ENCODE measurements at places on chromosomes 3 and 15.

GRCh38 chr3:115706311-115706829, 83.1 kb downstream of the GAP43 start:
- DNase-seq = no peak

DNA sequence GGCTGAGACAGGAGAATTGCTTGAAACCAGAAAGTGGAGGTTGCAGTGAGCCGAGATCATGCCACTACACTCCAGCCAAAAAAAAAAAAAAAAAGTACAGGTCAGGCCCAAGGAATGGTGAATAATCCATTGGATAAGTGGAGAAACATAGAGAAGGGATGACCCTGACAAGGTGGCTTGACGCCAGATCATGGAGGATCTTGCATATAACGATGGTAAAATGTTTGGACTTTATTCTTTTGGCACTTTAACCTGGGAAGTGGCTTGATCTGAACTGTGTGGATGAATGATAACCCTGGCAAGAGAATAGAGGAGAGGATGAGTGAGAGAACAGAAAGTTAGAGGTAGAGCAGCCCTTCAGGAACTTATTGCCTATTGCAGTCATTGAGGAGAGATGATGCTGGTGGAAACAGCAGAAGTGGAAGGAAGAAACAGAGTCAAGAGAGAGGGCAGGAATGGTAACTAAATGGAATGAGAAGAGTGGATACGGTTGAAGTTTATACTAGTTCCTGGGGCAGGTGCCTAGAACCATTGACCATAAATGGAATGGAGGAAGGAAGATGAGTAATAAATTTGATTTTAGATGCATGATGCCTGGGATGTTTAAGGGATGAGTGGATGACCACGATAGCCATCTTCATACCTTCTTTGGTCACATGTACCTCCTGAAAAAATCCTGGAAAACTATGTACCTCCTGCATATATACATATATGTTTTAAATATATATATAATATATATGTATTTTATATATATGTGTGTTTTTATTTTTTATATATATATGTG, 57.8 kb downstream of the BLM start:
- no peak for DNase-seq

- DNase-seq = no peak
Measured at GRCh38 chr3:149654188-149654601, 3.6 kb downstream of the WWTR1 start.

DNA sequence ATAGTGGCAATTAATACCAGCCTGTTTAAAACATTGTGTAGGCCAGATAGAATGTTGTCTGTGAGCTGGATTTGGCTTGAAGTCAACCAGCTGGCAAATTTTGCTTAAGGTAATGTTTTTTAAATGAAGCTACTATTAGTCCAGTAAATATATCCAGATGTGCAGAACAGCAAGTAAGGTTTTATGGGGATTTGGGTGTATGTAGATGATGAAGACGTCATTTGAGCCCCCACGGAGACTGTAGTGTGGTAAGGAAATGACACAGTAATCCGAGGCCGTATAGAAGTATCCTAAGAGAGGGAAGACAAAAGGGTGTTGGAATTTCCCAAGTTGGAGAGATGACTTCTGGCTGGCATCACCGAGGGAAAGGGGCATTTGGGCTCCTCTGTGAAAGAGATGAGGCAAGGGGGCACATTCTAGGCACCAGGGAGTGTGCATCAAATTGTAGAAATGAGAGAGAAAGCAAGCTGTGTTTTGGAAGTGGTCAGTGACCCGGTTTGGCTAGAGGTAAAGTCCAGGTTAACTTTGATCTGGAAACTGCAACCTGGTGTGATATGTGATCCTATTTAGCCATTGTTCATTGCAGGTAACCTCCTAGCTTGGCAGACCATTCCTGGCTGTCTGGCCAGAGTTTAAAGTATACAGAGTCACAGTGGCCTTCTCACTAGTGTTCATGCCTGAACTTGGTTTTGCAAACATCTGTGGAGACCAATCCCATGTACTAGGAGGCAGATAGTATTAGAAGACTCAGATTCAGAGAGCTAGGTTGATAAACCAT, 104.2 kb downstream of the ITPR1 start:
- DNase-seq = no peak

GRCh38 chr3:98903099-98903498, 1.6 kb upstream of the DCBLD2 start:
- no peak for DNase-seq

DNA sequence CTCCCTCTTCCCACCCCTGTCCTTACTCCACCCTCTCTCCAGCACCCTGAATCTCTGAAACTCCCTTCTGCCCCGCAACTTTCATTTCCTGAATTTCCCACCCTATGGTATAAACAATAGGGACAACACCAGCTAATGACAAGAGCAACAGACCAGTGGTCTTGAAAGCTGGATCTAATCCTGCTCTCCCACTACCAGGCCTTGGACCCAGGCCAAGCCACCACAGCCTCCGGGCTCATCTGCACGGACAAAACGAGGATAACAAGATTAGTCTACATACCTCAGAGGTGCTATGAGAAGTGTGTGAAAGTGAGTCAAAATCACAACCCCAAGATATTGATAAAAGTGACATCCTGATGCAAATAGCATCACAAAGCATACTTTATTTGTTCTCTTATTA, 128.6 kb downstream of the ERC2 start:
- no peak for DNase-seq

- DNase-seq = no peak
Measured at GRCh38 chr3:70857916-70858315, 545.5 kb upstream of the MDFIC2 start.

- no peak for DNase-seq
Measured at GRCh38 chr3:23671851-23672589, 133.7 kb upstream of the UBE2E1 start.

GRCh38 chr15:28977377-28978010, 91.7 kb downstream of the APBA2 start:
- DNase-seq = no peak

- DNase-seq = no peak
Measured at GRCh38 chr3:52270252-52270754, 8.1 kb downstream of the WDR82 start.

DNA sequence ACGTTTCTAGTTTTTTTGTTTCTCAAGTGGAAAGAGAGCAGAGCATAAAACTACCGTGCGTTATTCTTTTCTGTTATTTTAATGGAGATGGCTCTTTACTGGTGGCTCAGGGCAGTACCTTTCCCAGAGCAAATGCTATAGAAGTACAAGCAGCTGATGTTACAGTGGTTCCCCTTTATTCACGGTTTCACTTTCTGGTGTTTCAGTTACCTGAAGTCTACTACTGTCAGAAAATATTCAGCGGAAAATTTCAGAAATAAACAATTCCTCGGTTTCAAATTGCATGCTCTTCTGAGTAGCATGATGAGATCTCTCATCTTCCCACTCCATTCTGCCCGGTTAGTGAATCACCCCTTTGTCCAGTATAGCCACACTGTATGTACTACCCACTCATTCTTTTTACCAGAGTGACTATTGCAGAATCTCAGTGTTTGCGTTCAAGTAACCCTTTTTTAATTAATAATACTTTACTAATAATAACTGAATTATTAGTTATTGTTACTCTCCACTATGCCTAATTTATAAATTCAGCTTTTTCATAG, 597.5 kb upstream of the ROBO2 start:
- DNase-seq = no peak

- DNase-seq = no peak
Measured at GRCh38 chr15:100020614-100021013, 287.4 kb upstream of the LYSMD4 start.

GRCh38 chr3:89787485-89787884, 680.1 kb downstream of the EPHA3 start:
- DNase-seq = no peak

- no peak for DNase-seq
Measured at GRCh38 chr3:151268267-151269235, 9.8 kb downstream of the P2RY14 start.

DNA sequence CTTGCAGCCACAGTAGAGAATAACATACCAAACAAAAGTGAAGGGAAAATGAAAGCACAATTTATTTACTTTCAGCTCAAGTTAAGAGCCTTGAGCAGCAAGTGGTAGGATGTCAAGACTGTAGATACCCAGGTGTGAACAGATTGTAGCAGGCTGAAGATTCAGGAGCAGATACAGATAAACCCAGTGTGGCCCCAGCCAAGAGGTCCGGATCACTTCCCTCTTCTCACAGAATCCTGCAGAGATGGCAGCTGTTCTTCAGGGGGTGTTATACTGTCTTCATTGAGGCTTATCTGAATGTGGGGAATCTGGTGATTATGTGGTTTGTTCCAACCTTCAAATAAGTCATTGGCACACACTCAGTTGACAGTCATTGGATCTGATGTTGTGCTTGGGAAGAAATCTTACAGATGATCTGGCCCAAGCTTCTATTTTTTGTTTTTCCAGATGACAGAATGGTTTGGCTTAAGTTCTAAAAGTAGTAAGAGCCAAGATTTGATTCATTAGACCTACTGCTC, 2.2 kb downstream of the STARD9 start:
- no peak for DNase-seq

DNA sequence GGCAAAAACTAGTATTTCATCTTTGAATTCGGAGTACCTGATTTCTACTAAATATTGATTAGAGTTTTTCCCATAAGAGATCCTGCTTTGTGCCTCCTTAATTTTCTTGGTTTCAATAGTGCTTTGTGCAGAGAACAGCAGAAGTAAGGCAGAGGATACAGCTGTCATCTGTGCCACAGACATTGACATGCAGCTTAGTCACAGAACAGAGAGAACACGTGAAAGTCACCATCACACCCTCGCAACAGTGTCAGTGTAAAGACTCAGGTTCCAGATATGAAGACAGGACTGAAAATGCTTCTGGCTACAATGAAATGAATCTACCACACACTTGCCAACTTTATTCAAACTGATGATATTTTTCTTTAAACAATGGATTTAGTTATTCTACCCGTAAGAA, 942.8 kb upstream of the CFAP20DC start:
- no peak for DNase-seq
